Effector memory CD8-positive, alpha-beta T cell (primary cell): ENCODE measurements at places on chromosomes 13 and 19.

DNA sequence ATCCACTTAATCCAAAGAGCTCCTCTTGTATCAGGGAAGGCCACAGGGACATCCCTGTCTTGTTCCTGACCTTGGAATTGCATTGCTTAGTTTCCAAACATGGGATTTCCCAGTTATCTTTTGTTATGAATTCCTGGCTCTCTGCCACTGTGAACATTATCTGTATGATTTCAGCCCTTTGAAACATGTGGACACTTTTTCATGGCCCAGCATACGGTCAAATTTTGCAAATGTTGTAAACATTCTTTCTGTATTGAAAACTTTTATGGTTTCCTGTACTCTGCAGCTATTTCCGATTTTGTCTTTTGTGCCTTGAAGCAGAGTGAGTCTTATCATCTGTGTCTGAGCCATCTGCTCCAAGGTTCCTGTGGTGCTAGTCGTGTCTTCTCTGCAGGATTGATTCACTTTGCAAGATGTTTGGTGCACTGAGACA is 4.5 kb upstream of the CFAP97D2 start:
- DNase-seq: no peak

GRCh38 chr19:1883784-1884183 is 1.5 kb downstream of the ABHD17A start:
- DNase-seq: no peak

DNA sequence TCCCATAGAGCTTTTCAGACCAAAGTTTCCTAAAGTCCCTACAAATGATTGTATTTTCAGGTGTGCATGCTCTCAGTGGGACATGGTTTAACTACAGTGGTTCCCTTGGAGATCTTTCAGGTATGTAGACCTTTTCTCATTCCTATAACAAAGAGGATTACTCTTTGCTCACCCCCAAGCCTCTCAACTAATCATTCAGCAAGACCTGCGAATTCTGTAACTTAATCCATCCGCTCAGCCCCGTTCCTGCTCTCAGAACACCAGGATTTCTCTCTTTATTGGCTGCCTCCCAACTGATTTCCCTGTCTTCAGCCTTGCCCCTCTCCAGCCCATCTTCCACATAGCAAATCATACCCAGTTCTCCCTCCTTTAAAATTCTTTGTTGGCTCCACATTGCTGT is 253.6 kb downstream of the MTUS2 start:
- no peak for DNase-seq

DNA sequence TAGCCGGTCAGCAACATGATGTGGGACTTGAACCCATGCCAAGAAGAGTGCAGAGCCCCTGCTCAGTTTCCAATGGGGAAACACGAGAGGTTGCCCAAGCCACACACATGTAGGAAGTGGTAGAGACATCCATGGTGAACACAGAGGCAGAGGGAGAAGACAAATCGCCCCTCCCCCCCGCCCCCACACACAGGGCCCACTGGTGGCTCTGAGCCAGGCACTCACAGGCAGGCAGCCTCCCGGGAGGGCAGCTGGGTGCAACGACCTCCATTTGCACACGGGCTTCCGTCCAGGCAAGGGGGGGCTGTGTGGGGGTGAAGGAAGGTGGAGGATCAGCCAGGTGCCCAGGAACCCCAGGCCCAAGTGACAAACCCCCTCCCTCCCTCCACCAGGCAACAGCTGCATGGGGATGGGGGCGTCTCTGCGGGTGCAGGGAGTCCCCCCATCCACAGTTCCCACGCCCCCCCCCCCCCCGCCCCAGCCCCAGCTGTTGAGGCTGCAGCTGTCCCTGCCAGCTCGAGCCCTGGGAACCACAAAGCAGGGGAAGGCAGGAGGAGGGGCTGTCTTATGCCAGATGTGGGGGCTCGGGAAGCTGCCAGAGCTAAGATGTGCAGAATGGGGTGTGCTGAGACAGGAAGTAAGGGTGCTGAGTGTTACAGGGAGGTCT is 3.4 kb downstream of the NOTCH3 start:
- no peak for DNase-seq

DNA sequence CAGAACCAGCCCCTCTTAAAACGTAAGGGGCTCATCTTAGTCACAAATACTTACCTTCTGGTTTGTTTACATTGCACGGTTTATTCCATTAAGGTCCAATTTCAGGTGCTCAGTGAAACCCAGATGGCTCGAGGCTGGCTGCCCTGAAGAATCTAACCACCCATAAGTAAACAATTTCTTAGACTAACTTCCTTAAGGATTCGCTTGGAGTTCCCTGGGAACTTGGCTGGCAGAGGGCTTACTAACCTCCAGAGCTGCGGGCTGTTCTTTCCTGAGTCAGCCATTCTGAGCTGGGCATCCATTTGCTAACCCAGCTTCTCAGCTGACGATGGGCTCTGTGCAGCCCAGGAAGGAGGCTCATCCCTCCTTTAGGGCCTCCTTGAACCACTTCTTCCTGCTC is 262.1 kb downstream of the FGF9 start:
- DNase-seq: no peak

DNA sequence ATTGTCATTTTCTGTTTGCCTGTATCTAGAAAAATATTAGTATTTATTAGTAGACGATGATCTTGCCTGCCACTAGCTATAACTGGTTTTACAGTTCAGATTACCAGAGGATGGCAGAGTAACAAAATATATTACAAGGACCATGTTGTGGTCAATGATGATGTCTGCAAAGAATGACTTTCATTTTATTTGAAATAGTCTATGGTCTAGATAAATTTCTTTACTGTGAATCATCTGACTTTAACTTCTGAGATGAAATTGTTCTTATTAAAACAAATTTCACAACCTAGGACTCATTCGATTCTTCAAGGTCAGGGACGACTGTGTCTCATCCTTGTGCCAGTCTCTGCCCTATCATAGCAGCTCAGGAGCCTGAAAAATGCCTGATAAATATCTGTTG is 637.8 kb upstream of the KLF12 start:
- no peak for DNase-seq
